Activated T-helper 1 cell treated with Interleukin-2 at 50 U/mL for 16 hours (primary cell): ENCODE measurements at places on chromosomes 2 and 18.
A peak's percentile ranks its signal among the peaks of the same experiment; 100 is the strongest.

DNA sequence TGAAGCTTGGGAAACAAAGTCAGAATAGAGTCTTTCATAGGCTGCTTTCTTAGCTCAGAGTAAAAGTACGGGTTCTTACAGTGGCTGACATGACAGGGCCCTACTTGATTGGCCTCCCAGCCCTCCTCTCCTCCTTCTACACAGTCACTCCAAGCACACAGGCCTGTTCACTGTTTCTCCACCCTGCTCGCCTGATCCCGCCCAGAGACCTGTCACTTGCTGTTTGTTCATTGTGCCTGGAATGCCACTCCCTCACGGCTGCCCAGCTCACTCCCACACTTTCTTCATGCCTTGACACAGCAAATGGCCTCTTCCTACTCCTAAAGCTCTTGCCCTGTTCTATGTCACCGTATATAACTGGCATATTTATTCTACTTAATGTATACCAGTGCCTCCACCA lies 104.8 kb downstream of the MAP4K4 start:
- no peak for DNase-seq

- no peak for DNase-seq
Measured at GRCh38 chr2:173187941-173188788, 112.5 kb downstream of the MAP3K20 start.

DNA sequence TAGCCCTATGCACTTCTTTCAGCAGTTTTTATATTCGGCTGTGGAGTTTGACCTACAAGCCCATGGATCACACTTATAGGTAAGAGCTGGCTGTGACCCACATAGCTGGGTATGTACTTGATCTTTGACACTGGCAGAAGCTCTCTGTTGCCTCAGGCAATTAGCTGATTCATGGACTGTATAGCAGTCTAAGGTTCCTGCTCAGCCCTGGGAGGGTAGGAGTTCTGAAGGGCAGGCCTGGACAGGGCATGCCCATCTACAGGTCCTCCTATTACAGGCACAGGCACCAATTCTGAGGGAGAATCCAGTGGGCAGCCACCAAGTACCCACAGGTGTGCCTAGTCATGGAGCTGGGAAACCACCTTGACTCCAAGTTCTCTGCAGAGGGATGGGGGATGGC lies 301.8 kb upstream of the GALNT5 start:
- DNase-seq: no peak

- peak; percentile 29 for DNase-seq
Measured at GRCh38 chr2:112156152-112156986, 18.2 kb downstream of the FBLN7 start.

DNA sequence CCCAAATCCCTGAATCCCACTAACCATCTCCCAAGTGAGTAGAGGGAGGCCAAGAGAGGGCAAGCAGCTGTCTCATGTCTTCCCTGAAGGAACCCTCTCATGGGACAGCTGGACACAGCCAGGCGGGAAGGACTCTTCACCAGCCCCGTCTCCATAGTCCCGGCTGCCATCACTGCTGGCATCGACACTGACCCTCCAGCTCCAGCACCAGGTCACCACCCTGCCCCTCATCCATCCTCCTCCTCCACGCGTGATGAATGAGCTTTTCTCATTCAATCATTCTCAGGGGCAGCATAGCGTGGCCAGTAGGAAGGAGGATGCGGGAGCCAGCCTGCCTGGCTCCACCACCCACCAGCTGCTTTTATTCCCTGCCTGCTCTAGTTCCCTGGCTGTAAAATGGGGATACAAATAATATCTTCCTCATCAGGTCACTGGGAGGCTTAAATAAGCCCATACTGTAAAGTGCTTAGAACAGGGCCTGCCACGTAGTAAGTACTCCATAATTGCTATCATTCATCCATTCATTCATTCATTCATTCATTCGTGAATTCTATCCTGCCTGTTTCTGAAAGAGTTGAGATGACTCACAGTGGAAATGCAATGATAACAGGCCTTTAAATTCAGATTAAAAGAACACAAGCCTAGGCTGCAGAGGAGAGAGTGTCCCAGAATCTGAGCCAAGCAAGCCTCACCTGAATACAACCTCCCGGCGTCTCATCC lies 30.5 kb upstream of the FOSL2 start:
- no peak for DNase-seq

GRCh38 chr18:27959101-27959500 lies 217.8 kb downstream of the CDH2 start:
- DNase-seq: no peak
